ENCODE measurements at places on chromosomes 7 and 10. TPM values are rescaled to one million over a fixed set of nuclear protein-coding genes. Genes with fewer than 3 reads are reported as not detected.

DNA sequence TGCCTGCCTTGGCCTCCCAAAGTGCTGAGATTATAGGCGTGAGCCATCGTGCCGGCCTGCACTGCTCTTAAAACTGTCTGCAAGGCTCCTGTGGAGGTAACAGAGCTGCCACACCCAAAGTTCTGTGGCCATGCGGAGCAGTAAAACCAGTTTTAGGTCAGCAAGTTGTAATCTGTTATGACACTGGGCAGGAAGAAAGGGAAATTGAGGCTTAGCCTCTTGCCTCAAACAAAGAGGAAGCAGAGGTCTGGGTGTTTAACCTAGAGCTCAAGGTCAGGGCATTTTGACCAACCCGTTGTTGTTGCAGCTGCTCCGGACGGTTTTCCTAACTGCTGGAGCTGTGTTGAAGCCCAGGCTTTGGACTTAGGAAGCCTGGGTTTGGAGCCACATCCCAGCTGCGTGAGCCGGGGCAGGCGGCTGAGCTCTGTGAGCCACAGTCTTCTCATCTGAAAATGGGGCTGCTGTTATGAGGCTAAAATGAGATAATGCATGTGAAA lies 7.4 kb upstream of the RRP12 start:
- no peak for DNase-seq

GRCh38 chr10:128098631-128099030 lies 27.6 kb downstream of the MKI67 start:
- no peak for DNase-seq

DNA sequence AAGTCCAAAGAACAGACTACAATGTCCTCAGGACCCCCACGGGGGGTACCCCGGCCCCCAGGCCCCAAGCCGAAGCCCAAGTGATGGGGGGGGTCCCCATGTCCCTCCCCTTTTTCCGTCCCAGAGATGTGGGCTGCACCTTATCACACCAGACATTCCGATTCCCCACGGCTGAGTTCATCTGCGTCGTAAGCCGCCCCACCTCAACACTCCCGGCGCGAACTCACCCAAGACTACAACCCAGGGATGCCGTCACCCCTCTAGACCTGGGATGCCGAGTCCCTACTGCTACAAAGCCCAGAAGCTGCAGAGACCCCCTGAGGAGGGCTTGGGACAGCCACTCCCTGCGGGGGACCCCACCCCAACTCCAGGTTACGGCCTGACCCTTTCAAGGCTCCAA lies 14.5 kb downstream of the PDGFA start:
- DNase-seq, result peak; percentile 61

DNA sequence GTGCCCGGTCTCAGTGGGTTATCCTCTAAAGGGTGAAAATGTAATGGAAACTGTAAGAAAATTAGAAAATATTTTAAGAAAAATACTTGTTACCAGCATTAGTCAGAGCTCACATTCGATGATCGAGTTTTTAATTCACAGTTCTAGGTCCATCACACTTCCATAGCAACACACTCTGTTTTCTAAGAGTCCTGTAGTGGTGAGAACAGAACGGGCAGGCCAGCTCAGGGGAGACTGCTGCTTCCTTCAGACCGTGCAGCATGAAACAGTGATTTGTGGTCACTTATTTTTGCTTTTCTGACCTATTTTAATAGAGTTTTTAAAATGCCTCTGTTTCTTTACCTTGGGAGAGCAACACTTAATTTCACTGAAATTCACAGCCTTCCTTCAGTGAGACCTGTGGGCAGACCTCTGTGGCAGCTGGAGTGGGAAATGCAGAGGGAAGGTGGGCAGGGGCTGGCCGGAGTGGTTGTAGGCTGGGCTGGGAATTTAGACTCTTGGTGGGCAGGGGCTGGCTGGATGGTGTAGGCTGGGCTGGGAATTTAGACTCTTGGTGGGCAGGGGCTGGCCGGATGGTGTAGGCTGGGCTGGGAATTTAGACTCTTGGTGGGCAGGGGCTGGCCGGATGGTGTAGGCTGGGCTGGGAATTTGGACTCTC lies 1.5 kb downstream of the SUN1 start:
- DNase-seq, result no peak

GRCh38 chr10:25758041-25758457 lies 176.0 kb upstream of the MYO3A start:
- DNase-seq, result peak; percentile 7

- DNase-seq, result no peak
Observed at GRCh38 chr10:17453035-17453372, 1.4 kb downstream of the ST8SIA6 start.

- DNase-seq, result no peak
Observed at GRCh38 chr7:117021986-117022385, 68.7 kb downstream of the ST7 start.

DNA sequence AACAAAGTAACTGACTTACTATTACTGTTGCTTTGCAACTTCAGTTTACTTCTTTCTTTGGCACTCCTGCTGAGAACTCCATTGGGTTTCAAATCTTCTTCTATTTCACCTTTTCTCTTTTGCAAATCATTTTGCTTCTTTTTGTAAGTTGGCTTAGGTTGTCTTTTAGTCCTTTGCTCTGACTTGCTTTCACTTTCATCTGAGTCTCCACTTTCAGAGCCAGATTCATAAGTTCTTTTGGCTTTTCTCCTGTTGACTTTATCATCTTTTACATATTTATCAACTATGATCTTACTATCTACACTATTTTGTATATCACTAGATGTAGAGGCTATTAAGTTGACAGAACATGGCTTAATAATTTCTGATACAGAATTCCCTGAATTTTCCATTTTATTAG lies 73.4 kb downstream of the NRBF2 start:
- DNase-seq, result no peak

DNA sequence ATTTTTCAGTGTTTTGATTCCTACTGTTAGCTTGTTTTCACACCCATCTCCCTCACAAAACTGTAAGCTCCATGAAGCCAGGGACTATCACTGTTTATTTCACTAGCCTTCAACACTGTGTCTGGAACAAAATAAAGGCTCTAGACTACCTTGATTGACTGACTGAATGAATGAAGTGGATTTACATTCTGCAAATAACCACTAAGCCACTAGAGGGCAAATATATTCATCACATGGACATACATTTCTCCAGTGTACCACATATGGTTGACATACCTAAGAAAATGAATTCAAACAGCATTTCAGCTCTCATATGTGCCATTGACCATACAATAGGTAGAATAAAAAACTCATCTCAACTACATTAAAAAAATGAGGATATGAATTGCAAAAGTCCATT lies 185.9 kb downstream of the RAB11FIP2 start:
- no peak for DNase-seq

AKR1C8 gene
- total RNA-seq, result 0.26 TPM

COL28A1 gene
- 2.3 TPM for total RNA-seq

CLCN1 gene
- 0.08 TPM for total RNA-seq

ERVW-1 gene
- total RNA-seq, result not detected
